Activated T-helper 1 cell treated with anti-CD3 and anti-CD28 coated beads, Interleukin-12 subunit alpha, Interleukin-12 subunit beta, Interleukin-2, Interleukin-4 antibody, amounts not matched to agents 30 ng/mL and 10 ng/mL and 1 ng/mL, durations not matched to agents 14 hours and 24 hours and 36 hours (primary cell): ENCODE measurements at places on chromosomes 4 and X. TPM values are rescaled to one million over a fixed set of nuclear protein-coding genes. Genes with fewer than 3 reads are reported as not detected.

Gene CDKL2
- 0.16 and 0.22 TPM in 2 replicates for total RNA-seq

Gene MAGEB2
- total RNA-seq: not detected in 2 replicates

Gene SPANXD
- not detected in 2 replicates for total RNA-seq

Gene PLP1
- not detected in 2 replicates for total RNA-seq

Gene RS1
- not detected in 2 replicates for total RNA-seq

Gene TBX22
- total RNA-seq: not detected in 2 replicates

Gene FRMPD3
- total RNA-seq: not detected in 2 replicates

Gene CDKL5
- total RNA-seq: 0.69 and 0.73 TPM in 2 replicates

Gene MBNL3
- 8.9 and 12.3 TPM in 2 replicates for total RNA-seq
